Cortex of kidney (tissue), 1 donor: ENCODE measurements at places on chromosomes 6 and 20.

GRCh38 chr20:57223648-57224489, 42.6 kb downstream of the BMP7 start:
- DNase-seq: no peak

DNA sequence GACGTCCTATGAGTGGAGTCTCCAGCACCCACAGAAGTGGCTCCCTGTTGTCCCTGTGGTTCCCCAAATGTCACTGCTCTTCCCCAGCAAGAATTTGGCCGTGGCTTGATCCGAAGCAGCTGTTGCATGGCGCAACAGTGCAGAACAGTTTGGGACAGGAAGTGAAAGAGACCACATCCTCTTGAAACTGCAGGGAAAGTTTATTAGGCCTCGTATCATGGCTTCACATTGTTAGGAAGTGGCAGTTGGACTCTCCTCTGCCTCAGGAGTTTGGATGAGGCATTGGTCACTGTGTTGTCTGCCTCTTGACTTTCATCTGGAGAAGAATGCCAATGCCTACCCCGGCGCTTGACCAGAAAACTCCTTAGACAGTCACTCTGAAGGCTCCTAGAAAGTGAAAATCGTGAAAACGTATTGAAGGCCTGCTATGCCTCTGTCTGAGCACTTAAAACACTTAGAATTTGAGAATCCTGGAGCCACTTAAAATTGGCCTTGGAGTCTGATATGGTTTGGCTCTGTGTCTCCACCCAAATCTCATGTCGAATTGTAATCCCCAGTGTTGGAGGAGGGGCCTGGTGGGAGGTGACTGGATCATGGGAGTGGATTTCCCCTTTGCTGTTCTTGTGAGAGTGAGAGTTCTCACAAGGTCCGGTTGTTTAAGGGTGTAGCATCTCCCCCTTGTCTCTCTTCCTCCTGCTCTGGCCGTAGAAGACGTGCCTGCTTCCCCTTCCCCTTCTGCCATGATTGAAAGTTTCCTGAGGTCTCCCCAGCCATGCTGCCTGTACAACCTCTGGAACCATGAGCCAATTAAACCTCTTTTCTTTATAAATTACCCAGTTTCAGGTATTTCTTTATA, 334.9 kb upstream of the JARID2 start:
- no peak for DNase-seq

GRCh38 chr6:53701333-53702218, 36.0 kb upstream of the KLHL31 start:
- no peak for DNase-seq

- no peak for DNase-seq
Measured at GRCh38 chr6:154249499-154250298, 106.9 kb downstream of the IPCEF1 start.

GRCh38 chr6:46218457-46218856, 47.7 kb upstream of the ENPP5 start:
- DNase-seq: no peak

GRCh38 chr20:33681728-33682353, 4.3 kb downstream of the E2F1 start:
- DNase-seq: no peak

DNA sequence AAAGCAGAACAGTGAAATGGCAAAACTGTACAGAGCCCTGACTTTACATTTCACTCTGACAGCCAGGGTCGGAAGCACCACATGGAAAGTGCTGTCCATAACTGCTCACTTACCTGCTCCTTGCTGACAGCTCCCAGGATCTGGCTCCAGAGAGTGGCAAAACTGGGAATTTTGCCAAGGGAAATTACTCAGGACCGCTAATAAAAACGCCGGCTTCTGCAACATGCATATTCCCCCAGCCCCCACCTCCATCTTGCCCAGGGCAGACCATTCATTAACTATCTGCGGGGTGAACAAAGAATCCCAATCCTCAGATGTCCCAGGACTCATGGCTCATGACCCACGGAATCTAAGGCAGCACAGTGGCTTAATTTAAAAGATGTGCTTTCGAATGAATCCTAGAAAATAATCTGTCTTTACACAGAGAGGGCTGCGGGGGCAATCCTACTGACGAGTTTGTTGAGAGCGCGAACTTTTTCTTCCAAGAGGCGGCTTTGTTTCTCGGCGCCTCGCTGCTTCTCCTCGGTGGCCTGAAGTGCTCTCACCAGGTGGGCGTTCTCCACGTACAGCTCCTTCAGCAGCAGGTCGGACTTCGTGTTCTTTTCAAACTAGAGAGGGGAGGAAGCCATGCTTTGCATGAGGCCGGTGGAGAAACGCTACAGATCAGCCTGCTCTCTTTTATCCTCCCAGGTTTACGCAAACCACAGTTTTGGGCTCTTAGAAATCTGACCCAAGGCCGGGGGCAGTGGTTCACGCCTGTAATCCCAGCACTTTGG, 45.8 kb downstream of the GINS1 start:
- no peak for DNase-seq
